ENCODE measurements at places on chromosomes 4 and X.
A peak's percentile ranks its signal among the peaks of the same experiment; 100 is the strongest.

GRCh38 chr4:24922416-24922815 lies 9.6 kb upstream of the CCDC149 start:
- no peak for DNase-seq

DNA sequence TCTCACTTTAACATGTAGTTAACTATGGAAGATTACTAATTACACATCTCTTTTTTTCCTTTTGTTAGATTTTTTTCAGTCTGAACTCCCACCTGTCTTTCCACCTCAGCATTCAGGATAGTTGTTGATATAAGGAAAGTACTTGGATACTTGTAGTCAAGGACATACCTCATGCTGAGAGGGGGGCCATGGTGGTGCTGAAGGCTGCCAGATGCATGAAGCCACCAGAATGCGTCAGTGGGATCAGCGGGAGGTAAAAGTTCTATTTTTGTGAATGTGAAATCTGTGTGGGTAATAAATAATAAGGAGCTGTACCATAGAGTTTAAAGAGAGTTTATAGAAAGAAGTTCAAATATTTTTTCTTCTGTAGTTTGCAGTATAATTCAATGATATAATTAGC lies 13.1 kb upstream of the NDST4 start:
- DNase-seq, result no peak

GRCh38 chr4:182918791-182919302 lies 1.7 kb upstream of the DCTD start:
- no peak for DNase-seq

- DNase-seq, result no peak
Observed at GRCh38 chr4:75566911-75567310, 11.0 kb downstream of the ODAPH start.

GRCh38 chrX:26522501-26522900 lies 306.5 kb downstream of the MAGEB5 start:
- no peak for DNase-seq

- DNase-seq, result no peak
Observed at GRCh38 chr4:41977709-41978108, 3.8 kb upstream of the DCAF4L1 start.

DNA sequence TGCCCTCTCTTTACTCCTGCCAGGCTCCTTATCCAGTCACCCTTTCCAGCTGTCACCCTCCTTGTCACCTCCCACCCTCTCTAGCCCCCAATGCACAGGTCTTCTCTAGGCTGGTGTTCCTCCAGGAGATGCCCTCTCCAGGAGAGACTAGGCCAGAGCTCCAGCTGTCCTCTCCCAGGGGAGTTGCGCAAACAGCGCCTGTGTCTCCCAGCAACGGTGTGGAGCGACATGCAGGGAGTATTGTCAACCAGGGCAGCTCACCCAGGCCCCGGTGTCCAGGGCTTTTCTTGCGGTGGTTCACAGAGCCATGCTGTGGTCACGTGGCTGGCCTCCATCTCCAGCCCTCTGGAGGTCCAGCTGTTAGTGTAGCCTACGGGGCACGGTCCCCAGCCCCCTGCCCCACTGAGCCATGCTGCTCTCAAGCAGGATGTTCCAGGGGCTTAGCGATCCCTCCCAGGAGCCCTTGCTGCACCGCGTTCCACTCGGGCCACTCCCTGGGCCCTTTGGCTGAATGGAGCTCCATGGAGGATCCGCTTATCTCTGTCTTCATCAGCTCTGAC lies 34.8 kb downstream of the CCNQ start:
- no peak for DNase-seq

GRCh38 chrX:105738162-105738561 lies 84.2 kb upstream of the NRK start:
- no peak for DNase-seq

GRCh38 chrX:41333003-41333743 lies 789 bp upstream of the DDX3X start:
- peak; percentile 44 for DNase-seq

- no peak for DNase-seq
Observed at GRCh38 chrX:22526339-22526738, 253.6 kb downstream of the CBLL2 start.

DNA sequence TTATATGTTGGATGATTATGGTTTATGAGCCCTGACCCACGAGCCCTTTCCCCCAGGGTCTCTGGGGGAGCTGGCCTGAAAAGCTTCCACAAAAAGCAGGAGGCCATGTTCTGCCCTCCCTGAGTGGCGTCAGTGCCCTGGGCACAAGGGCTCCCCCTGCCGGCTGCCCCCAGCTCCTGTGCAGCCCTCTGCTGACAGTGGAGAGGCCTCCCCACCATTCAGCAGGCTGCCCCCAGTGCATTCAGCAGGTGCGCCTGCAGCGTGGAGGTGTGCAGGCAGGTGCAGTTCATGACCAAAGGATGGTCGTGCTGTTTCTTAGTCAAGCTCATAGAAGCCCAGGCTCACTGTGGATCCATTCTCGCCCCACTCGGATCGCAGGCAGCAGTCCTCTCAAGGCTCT lies 12.5 kb upstream of the S100P start:
- DNase-seq, result no peak

GRCh38 chr4:152585023-152585441 lies 49.1 kb upstream of the FBXW7 start:
- DNase-seq, result no peak

DNA sequence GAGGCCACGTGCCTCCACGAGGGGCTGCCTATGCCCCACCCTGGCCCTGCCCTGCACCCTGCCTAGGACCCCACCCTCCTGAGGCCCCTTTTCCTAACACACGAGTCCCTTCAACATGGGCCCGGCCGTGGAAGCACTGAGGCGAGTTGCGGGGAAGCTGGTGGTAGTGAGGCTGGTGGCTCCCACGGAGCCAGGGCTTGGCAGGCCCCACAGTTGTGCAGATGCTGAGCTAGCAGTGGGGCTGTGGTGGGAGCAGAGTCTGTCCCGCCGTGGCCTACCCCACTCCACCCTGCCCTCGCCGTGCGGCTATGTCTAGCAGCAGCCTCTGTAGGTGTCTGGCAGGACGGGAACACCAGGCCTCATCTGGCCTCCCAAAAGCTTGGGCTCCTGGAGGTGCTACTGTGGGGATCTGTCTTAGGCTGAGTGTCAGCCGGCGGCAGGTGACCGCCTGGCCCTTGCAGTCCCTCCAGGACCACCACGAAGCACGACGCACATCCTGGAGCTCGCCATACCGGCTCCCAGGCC lies 18.8 kb downstream of the TACC3 start:
- DNase-seq, result no peak

- DNase-seq, result no peak
Observed at GRCh38 chr4:2044119-2044485, 15.0 kb upstream of the NAT8L start.

DNA sequence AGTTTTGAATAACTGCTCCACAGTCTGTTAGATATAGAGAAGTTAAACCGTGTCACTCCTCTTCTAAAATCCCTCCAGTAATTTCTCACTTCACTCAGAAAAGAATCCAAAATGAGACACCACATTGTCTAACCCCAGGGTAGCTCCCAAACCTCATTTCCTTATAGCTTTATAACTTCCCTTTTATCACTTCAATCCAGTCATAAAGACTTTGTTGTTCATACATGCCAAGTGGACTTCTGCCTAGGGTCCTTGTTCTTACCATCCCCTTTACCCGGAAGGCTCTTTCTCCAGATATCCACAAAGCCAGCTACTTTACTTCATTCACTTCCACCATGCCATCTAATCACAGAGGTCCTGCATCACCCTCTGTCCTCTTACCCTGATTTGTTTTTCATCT lies 156.2 kb downstream of the GABRB1 start:
- DNase-seq, result no peak

- no peak for DNase-seq
Observed at GRCh38 chr4:4662230-4662629, 120.4 kb upstream of the STX18 start.

DNA sequence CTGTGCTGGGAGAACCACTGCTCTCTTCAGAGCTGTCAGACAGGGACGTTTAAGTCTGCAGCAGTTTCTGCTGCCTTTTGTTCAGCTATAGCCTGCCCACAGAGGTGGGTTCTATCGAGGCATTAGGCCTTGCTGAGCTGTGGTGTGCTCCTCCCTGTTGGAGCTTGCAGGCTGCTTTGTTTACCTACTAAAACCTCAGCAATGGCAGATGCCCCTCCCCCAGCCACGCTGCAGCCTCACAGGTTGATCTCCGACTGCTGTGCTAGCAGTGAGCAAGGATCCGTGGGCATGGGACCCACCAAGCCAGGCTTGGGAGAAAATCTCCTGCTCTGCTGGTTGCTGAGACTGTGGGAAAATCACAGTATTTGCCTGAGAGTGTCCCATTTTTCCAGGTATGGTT lies 133.8 kb upstream of the UBQLN2 start:
- no peak for DNase-seq

GRCh38 chr4:20318001-20318908 lies 66.5 kb downstream of the SLIT2 start:
- peak; percentile 13 for DNase-seq

GRCh38 chr4:111837761-111838160 lies 307.5 kb upstream of the FAM241A start:
- DNase-seq, result no peak

GRCh38 chrX:155215443-155216178 lies 649 bp upstream of the VBP1 start:
- DNase-seq, result no peak

GRCh38 chr4:18105030-18106011 lies 83.8 kb upstream of the LCORL start:
- DNase-seq, result no peak
